GM23338 (cell line): ENCODE measurements at places on chromosomes 16 and 17. TPM values are rescaled to one million over a fixed set of nuclear protein-coding genes. Genes with fewer than 3 reads are reported as not detected.

The HSF4 gene
- 1.3 TPM in 1 of 2 replicates, not detected in the other for total RNA-seq

The ATP2C2 gene
- total RNA-seq, result 2.1 and 2.3 TPM in 2 replicates

The STX1B gene
- total RNA-seq, result 7.2 and 9.5 TPM in 2 replicates

The TBC1D28 gene
- not detected in 2 replicates for total RNA-seq

The RNF227 gene
- total RNA-seq, result 0.66 and 1.4 TPM in 2 replicates
